HCT116 (cell line): ENCODE measurements at places on chromosomes 6 and 20.

- no peak for DNase-seq
These were observed 19.8 kb upstream of the ZNF184 start for GRCh38 chr6:27492631-27493190.

DNA sequence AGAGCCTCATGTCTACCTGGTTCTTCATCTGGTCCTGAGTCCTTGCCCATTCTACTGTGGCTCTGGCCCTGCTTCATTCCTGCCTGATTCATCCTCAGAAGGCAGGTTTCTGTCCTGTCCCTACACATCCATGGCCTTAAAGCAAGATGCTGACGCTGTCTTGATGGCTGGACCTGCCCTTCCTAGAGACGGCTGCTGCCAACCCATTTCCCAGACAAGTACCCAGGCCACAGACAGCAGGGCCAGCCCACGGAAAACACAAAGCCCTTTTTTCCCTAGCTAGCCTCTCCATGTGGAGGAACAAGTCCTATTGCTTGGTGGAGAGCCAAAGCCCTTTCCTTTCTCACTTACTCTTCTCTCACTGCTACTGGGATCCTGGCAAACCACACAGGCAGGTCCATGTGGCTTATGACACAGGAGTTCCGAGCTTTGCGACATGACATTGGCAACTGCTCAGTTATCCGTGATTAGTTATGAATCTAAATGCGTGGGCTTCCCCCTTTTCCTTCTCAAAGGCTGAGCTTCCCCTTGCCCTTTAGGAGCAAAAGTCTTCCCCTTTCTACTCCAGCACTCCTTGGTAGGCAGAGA lies 72.9 kb downstream of the SLC22A3 start:
- no peak for DNase-seq

DNA sequence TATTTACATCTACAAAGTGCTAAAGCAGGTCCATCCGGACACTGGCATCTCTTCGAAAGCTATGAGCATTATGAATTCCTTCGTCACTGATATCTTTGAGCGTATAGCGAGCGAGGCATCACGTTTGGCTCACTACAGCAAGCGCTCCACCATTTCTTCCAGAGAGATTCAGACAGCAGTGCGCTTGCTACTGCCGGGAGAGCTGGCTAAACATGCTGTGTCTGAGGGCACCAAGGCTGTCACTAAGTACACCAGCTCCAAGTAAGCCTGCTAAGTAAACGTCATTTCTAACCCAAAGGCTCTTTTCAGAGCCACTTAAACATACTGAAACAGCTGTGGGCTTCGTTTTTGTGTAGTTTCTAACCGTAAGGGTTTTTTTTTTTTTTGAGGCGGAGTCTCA lies 27.5 kb upstream of the SLC17A4 start:
- DNase-seq: no peak

DNA sequence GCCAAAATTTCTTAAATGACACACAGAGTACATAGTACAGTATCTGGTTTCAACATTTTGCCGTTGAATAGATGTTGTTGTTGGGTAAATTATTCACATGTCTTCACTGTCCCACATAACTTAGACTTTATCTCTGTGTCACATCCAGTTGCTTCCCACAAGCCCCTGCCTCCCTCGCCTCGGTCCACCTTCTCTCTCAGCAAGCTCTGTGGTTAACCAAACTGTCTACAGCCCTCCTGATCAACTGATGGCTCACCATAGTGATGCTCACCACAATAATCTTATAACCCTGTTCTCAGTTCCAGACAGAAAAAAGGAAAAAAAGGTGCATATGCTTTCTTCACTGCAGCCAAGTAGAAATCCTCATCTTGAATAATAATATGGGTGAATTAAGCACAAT lies 23.0 kb downstream of the IL17F start:
- DNase-seq: no peak

- DNase-seq: peak; percentile 74
These were observed 436.7 kb downstream of the RNF144B start for GRCh38 chr6:18823782-18824386.

- no peak for DNase-seq
These were observed 106.5 kb downstream of the PHF3 start for GRCh38 chr6:63742060-63742459.

DNA sequence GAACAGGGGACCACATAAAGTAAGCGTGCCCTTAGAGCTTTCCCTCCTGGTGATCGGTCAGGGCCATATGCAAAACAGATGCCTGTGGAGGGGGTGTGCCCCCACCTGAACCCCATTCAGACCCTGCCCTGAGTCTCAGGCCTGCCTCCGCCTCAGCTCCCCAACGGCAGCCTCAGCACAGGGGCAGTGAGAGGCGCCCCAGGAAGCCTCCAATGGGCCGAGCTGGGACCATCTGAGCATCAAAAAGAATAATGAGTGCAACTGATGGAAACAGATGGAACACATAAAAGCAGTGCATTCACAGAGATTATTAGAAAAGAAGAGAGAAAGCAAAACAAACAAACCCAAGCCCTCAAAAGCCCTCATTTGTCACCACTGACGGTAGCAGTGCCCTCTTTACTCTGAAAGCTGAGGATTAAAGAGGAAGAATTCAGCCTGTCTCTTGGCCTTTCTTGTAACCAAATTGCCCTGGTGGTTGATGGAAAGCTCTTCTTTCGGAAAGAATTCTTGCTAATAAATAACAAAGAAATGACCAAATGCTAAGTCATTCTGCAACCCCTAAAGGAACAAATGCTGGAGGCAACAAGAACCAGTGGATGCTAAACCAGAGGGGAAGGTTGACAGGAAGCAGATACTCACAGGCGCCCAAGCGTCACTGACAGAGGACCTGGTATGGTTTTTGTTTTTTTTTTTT lies 6.8 kb downstream of the ADISSP start:
- DNase-seq: no peak

GRCh38 chr6:24658573-24659560 lies 7.8 kb downstream of the TDP2 start:
- no peak for DNase-seq
